ENCODE measurements at places on chromosomes 11 and 22.

DNA sequence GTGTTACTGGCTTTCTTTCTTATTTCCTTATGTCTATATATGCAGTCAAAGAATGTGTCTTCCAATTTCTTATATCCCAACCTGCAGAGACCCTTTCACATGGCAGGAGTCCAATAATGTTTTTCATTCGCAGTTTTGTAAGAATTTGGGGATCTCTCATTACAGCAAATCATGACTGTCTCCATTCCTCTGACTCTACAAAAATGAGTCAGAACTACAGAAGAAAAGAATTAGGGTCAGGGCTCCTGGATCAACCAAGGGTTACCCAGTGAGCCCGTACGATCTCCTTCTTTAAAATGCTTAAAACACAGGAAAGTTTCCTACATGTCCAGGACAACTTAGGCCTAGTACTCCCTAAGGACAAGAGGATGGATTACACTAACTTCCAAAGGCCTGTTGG is 42.2 kb downstream of the RPUSD4 start:
- no peaks in the 10 kb centered on the region for H3K4me1 ChIP-seq
- H3K4me3 ChIP-seq = no peak overlapping the region

DNA sequence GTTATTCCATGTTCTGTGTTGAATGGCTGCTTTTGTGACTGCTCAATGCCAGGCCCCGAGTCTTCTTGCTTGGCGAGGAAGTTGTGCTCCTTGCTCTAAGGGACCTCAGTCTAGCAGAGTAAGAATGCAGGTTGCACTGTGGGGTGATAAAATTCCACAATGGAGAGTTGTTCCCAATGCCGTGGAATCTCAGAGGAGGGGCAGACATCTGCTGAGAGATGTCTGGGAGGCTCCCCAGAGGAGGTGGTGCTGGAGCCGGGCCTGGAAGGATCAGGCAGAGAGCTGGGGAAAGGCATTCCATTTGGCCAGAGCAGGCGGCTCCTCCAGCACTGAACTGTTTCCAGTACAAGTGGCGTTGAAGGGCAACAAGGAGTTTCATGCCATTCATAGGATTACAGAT is 55.2 kb downstream of the ST3GAL4 start:
- H3K4me3 ChIP-seq = no peak overlapping the region
- H3K36me3 ChIP-seq = peaks cover 19% of the 10 kb centered on the region
- no peaks in the 10 kb centered on the region for H3K27me3 ChIP-seq
- no peak overlapping the region for H3K27ac ChIP-seq

- DNase-seq = no peak
- H3K4me3 ChIP-seq = no peak overlapping the region
- no peak overlapping the region for H3K27ac ChIP-seq
These were observed 96.1 kb downstream of the SYT9 start for GRCh38 chr11:7347611-7348431.

- no peak overlapping the region for H3K4me3 ChIP-seq
- H3K27me3 ChIP-seq = no peaks in the 10 kb centered on the region
- H3K4me1 ChIP-seq = peaks cover 19% of the 10 kb centered on the region
- no peak overlapping the region for H3K27ac ChIP-seq
These were observed 17.2 kb downstream of the ADAMTS8 start for GRCh38 chr11:130411223-130411622.

DNA sequence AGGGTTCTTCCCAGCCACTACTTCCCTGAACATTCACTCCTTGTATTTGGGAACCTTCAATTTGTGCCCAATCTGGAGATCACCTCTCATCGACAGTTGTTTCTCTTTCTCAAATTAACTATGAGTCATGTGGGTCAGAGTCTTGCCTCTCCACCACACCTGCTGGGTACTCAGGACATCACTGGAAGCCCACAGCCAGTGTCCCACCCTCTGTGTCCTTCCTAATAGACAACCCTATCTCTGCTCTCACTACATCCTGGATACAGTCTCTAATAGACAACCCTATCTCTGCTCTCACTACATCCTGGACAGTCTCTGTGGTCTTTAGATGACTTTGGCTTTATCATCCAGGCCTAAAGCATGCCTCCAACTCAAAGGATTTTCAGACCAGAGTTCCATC is 70.1 kb downstream of the ARL14EP start:
- no peaks in the 10 kb centered on the region for H3K36me3 ChIP-seq
- no peaks in the 10 kb centered on the region for H3K4me1 ChIP-seq
- H3K4me3 ChIP-seq = no peak overlapping the region

GRCh38 chr11:23556163-23556750 is 696.0 kb upstream of the CCDC179 start:
- H3K27ac ChIP-seq = no peak overlapping the region
- DNase-seq = no peak
- H3K36me3 ChIP-seq = no peaks in the 10 kb centered on the region
- H3K4me1 ChIP-seq = peaks cover 2% of the 10 kb centered on the region

DNA sequence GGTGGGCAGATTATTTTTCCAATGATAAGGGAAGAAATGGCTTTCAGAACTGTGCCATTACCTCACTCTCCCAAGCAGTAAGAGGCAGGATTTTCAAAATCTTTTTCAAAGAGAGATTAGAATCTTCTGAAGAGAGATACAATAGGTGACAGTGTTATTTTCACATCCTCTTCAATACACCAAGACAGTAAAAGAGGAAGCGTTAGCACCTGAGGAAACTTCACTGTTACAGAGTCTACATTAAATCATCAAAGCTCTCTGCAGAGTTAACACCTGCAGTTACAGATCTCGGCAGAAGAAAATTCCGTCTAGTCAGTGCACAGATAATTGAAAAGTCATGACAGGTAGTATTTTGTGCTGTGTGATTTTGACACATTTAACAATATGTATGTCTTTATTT is 144.9 kb downstream of the PGR start:
- H3K4me1 ChIP-seq = no peaks in the 10 kb centered on the region
- no peaks in the 10 kb centered on the region for H3K27me3 ChIP-seq
- no peaks in the 10 kb centered on the region for H3K36me3 ChIP-seq
- H3K27ac ChIP-seq = no peak overlapping the region

DNA sequence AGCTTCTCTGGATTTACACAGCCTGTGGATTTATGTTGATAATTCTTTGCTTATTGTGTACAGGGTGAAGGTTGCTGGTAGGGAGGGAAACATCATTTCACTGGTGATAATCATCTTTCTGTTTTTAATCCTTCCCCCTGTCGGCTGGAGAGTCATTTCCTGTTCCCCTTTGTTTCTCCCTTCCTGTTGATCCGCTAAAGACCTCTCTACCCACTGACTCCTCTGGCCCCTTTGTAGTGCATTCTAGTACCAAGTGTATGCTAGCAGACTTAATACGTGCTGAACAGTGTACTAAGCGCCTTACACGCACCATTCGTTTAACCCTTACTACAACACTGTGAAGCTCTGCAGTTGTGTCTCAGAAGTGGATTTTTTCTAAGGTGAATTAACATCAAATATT is 19.0 kb upstream of the OR9Q1 start:
- H3K27ac ChIP-seq = no peak overlapping the region
- H3K4me3 ChIP-seq = no peak overlapping the region
- DNase-seq = no peak
- no peaks in the 10 kb centered on the region for H3K27me3 ChIP-seq
- H3K36me3 ChIP-seq = no peaks in the 10 kb centered on the region
- peaks cover 2% of the 10 kb centered on the region for H3K4me1 ChIP-seq

- H3K36me3 ChIP-seq = peaks cover 2% of the 10 kb centered on the region
- DNase-seq = peak; percentile 91
- no peak overlapping the region for H3K27ac ChIP-seq
- H3K27me3 ChIP-seq = no peaks in the 10 kb centered on the region
These were observed 156.4 kb upstream of the PITPNB start for GRCh38 chr22:28075358-28075981.

GRCh38 chr11:119975561-119976152 is 162.3 kb downstream of the TRIM29 start:
- H3K27ac ChIP-seq = no peak overlapping the region
- DNase-seq = no peak
- no peaks in the 10 kb centered on the region for H3K4me1 ChIP-seq
- H3K27me3 ChIP-seq = peaks cover 32% of the 10 kb centered on the region

- H3K4me3 ChIP-seq = no peak overlapping the region
- no peaks in the 10 kb centered on the region for H3K36me3 ChIP-seq
- DNase-seq = peak; percentile 42
- peaks cover 10% of the 10 kb centered on the region for H3K4me1 ChIP-seq
- H3K27ac ChIP-seq = no peak overlapping the region
- no peaks in the 10 kb centered on the region for H3K27me3 ChIP-seq
These were observed 61.8 kb upstream of the POU2AF2 start for GRCh38 chr11:111183706-111184105.

GRCh38 chr22:19450363-19451175 is 3.1 kb upstream of the C22orf39 start:
- H3K4me1 ChIP-seq = peaks cover 9% of the 10 kb centered on the region
- peaks cover 38% of the 10 kb centered on the region for H3K36me3 ChIP-seq
- no peaks in the 10 kb centered on the region for H3K27me3 ChIP-seq

GRCh38 chr11:128830290-128831173 is 36.6 kb downstream of the KCNJ1 start:
- no peak for DNase-seq
- no peaks in the 10 kb centered on the region for H3K36me3 ChIP-seq
- H3K27ac ChIP-seq = no peak overlapping the region
- peaks cover 9% of the 10 kb centered on the region for H3K27me3 ChIP-seq
- no peak overlapping the region for H3K4me3 ChIP-seq

DNA sequence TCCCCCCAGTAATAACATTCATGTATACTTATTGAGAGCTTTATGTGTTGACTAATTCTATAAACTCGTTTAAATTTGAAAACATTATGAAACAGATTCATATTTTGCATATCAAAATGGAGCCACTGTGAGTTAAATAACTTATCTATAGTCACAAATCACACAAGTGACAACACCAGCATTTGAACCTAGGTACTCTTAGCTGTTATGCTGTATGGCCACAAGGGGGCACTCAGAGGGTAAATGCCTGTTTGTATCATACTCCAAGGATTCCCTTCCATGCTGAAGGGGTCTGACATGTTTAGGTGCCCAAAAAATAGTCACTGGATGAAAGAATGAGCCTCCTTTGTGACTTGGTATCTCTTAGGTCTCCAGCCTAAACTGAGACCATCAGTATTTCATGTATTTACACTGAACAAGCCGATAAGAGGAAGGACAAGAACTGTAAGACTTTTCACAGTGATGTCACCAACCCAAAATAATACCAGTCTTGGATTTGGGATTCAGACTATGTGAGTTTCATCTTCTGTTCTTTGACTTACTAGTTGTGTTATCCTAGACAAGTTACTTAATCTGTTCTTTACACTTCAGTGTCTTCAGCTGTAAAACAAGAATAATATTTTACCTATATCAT is 12.2 kb upstream of the OR52D1 start:
- peaks cover 4% of the 10 kb centered on the region for H3K27me3 ChIP-seq
- H3K4me3 ChIP-seq = no peak overlapping the region
- no peaks in the 10 kb centered on the region for H3K4me1 ChIP-seq
- DNase-seq = peak; percentile 57
